ENCODE measurements at places on chromosomes 2 and 18.

DNA sequence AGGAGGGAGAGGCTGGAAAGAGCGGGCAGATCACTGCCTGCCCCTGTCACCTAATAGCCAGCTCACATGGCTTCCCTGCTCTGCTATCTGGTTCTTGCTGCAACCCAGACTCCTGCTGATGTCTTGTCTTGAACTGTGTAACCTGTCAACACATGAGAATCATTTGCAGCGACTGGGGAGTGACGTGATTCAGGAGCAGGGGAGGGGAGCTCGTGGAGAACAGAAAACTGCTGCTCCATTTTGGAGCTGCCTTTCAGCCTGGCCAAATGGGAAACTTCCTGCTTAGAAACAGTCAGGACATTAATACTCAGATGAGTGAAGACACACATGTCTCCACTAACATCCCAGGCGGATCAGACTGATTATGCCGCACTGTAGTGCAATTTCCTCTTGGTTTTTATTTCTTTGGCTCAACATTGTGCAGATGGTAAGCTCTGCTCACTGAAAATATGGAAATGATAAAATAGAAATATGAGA lies 38.1 kb downstream of the RPL37A start:
- DNase-seq = no peak

GRCh38 chr2:207239754-207240494 lies 74.2 kb upstream of the KLF7 start:
- no peak for DNase-seq

GRCh38 chr2:153940511-153940910 lies 68.8 kb downstream of the GALNT13 start:
- DNase-seq = no peak

- no peak for DNase-seq
These were observed 180.9 kb upstream of the GALNT5 start for GRCh38 chr2:157076526-157077161.

DNA sequence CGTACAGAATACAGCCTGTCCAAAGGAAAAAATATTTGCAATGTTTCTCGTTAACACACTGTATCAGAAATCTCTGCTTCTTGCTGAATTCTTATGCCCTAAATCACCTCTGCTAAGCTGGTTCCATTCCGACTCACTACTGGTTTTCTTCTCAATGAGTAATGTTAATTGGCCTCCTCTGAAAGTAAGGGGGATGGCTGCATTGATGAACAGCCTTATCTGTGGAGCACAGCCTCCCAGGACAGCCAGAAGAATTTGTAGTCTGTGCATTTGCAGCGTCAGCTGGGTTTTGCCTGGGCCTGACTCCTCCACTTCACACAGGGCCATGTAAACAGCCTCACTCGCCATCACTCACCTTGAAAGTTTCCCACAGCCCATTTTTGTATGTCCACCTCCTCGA lies 127.7 kb downstream of the RNF152 start:
- no peak for DNase-seq

- DNase-seq = peak; percentile 9
These were observed 711 bp downstream of the SFXN5 start for GRCh38 chr2:73070643-73071359.

DNA sequence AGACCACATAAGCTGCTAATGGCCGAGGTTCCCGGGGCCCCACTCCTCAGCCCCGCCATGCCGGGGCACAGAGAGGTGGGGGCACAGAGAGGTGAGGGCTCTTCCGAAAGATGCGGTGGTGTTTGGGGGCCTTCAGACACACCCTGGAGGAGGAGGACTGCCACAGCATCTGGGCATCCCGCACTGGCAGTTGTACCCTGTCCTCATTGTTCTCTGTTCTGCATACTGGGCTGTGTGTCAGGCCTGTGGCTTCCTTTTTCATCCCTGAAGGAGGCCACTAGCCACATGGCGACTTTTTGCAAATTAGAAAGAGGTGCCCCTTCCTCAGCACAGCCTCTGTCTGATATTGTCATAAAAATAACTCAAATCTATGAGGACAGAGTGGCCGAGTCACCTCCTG lies 150.1 kb downstream of the CTIF start:
- DNase-seq = no peak

GRCh38 chr18:56112013-56112749 lies 524.2 kb upstream of the TCF4 start:
- DNase-seq = no peak

DNA sequence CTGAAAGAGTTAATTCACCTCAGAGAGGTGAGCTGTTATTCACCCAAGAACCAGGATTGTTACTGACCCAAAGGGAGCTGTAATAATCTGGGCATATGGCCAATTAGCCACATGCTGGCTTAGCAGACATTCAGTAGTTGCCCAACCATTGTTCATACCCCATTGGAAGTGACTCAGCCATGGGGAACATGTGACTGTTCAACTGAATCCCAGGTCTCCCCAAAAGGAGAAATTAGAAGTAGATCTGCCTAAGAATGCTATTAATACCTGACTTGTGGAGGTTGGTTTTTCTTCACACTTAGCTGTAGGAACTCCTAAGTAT lies 272.6 kb upstream of the UBE2E3 start:
- DNase-seq = no peak

DNA sequence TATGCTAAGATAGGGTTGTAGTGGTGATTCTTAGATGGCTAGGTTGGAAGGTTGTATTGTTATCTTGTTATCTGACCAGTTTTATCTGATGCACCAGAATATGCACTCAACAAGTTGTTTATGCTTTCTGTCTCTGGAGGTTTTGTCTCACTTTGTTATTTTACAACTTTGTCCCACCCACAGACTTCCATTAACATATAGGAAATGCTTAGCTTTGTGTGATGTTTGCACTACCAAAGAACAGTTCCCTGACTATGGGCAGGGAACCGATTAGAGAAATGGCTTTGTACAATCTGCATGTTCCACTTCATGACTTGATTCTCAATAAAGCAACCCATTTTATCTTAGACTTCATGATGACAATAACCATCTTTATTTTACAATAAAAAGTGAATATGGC lies 160.6 kb upstream of the CDH20 start:
- no peak for DNase-seq

- no peak for DNase-seq
These were observed 214.2 kb downstream of the PTGR3 start for GRCh38 chr18:74994502-74995418.

DNA sequence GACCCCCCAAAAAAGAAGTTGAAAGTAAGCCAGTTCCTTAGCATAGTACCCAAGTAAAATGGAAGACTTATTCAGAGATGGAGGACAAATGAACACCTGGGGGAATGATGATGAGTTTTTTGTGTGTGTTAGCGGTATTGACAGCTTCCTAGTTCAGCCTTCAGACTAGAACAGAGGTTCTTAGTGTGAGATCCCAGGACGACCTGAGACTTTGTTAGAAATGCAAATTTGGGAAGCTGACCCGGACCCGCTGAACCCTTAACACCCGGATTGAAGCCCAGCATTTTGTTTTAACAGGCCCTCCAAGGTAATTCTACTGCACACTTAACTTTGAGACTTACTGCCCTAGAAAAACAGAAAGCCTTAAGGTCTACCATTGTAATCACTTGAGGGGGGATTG lies 20.3 kb downstream of the SPOPL start:
- no peak for DNase-seq

- no peak for DNase-seq
These were observed 120.8 kb downstream of the RHBDD1 start for GRCh38 chr2:226956659-226957058.

DNA sequence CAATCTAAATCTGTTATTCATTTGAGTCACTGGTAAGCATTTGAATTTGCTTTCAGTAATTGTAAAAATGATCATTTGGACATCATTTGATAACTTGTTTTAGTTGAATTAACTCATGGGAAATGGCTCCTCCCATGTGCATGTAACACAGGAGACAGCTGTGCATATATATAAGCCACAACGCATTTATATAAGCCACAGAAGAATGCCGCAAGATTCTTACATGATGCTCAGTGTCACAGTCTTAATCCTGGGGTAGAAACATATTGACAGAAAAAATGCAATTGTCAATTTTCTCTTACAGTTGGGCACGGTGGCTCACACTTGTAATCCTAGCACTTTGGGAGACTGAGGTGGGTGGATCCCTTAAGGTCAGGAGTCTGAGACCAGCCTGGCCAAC lies 13.3 kb upstream of the IAH1 start:
- no peak for DNase-seq

DNA sequence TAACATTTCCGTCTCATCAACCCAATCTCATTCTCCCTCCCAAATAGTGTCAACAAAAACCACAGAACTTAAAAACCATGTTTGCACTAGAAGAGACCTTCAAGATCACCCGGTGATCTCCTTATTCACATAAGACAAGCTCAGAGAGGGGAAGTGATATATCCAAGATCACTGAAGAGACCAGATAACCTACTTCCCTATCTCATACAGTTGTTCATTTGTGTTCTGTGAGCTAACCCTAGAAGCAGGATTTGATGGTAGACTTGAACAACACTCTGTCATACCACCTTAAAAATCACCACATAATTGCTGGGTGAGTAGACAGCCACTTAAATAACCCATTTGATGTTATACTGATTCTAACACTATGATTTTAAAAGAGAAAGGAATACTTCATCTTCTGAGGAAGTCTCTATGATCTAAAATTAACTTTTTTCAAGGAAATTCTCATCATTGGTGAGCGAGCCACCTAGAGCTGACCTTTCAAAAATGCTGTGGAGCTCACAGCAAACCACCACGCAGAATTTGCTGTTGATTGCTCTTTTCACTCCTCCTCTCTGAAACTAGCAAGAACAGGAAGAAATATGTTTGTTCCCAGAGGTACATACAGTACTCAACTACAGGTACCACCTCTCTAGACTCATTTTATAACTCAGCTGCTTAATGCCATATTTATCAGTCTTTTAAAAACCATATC lies 15.1 kb downstream of the AAK1 start:
- no peak for DNase-seq

- no peak for DNase-seq
These were observed 62.6 kb upstream of the TMEM177 start for GRCh38 chr2:119616421-119616820.

DNA sequence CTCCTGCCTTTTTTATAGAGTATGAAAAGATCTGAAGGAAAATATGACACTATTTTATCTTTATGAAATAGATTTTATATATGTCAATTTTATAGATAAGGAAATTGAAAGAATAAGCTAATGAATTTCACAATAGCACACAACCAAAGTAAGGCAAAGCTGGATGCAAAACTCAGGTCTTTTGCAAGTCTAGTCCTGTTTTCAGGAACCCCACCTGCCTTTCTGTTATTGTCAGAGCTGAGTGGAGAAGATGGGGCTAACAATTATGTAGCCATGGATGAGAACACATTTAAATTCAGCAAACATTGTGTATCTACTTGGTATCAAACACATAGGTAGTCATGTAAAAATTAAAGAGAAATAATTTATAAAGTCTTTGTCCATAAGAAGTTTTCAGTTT lies 161.5 kb upstream of the ZEB2 start:
- DNase-seq = no peak

GRCh38 chr2:228409493-228409892 lies 228.0 kb upstream of the SPHKAP start:
- DNase-seq = no peak

- DNase-seq = no peak
These were observed 528 bp downstream of the ATG9A start for GRCh38 chr2:219228911-219229304.

DNA sequence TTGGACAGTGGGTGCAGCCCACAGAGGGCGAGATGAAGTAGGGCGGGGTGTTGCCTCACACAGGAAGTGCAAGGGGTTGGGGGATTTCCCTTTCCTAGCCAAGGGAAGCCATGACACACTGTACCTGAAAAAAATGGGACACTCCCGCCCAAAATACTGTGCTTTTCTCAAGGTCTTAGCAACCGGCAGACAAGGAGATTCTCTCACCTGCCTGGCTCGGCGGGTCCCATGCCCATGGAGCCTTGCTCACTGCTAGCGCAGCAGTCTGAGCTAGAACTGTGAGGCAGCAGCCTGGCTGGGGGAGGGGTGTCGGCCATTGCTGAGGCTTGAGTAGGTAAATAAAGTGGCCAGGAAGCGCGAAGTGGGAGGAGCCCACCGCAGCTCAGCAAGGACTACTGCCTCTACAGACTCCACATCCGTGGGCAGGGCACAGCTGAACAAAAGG lies 244.7 kb downstream of the NBAS start:
- DNase-seq = no peak

DNA sequence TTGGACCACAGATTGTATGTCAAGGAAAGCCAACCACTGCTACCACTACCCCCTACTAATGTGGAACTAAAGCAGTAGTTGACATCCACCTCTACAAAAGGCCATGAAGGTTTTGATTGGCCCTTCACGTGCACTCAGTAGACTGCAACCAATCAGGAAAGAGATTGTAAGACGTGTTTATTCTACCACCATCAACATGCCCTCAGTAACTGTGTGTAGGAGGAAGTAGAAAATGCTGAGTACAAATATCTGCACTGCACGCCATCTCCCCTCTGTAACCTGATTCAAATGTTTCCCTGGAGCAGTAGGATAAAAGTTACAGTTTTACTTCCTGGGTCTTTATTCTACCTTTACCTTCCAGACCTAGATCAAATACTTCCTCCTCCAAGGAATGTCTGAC lies 2.9 kb upstream of the CASP10 start:
- no peak for DNase-seq

DNA sequence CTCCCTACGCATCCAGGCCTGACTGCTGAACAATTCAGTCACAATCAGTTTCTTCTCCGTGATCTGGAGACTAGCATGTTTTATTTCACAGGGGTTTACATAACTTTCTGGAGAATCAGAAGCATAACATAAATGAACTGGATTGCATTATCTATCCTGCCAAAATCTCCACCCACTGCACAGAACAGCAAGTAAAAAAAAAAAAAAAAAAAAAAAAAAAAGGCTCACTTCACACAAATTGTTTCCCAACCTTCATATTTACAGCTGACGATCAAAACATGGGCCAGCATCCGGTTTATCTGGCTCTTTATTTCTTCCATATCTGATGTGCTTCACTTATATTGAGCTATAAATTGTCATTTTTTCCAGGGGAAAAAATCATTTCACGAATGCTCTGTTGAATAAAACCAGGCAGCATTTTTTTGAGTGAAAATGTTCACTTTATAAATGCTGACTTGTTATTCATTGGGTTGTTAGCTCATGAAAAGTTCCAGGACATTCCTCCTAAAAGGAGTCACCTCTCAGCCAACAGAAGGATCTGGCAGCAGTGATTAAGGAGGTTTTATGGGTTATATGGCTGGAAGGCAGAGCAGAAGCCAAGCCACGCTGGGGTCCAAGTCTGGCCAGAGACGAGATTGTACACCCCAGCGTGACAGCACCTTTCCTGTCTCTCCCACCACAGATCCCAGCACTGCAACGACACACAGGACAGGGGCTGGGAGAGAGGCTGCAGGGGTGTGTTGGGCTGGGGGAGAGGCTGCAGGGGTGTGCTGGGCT lies 51.2 kb upstream of the GLI2 start:
- DNase-seq = no peak

Measured in bone marrow (tissue), 2 donors.